ENCODE measurements at places on chromosomes 3 and 15.

GRCh38 chr15:43093026-43093425 is 12.8 kb downstream of the UBR1 start:
- DNase-seq, result no peak

GRCh38 chr3:115275896-115276295 is 128.8 kb upstream of the ZBTB20 start:
- no peak for DNase-seq

DNA sequence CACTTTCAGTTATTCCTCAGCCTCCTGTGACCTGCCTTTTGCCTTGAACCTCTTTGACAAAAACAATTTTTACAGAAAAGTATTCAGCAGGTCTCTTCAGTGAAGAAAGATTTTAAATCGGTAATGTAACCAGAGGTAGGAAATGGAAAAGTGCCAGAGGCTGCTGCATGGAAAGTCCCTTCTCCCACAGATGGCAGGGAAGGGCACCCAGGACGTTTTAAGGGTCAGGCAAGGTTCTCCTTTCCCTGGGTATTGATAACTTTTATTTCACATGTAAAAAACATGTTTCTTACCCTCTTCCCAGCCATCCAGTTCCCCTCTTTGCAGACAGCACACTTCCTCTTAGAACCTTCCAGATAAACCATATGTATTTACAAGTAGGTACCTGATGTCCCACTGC is 185.6 kb downstream of the OR4M2 start:
- no peak for DNase-seq

DNA sequence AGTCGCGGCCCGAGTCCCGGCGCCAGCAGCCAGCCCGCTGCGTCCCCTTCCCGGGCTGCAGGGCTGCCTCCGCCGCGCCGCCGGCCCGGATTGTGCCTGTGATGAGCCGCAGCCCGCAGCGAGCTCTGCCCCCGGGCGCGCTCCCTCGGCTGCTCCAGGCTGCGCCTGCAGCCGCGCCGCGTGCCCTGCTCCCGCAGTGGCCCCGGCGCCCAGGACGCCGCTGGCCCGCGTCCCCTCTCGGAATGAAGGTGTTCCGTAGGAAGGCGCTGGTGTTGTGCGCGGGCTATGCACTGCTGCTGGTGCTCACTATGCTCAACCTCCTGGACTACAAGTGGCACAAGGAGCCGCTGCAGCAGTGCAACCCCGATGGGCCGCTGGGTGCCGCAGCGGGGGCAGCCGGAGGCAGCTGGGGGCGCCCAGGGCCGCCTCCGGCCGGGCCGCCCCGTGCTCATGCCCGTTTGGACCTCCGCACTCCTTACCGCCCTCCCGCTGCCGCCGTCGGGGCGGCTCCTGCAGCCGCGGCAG is 1.2 kb downstream of the CHST2 start:
- DNase-seq, result no peak

DNA sequence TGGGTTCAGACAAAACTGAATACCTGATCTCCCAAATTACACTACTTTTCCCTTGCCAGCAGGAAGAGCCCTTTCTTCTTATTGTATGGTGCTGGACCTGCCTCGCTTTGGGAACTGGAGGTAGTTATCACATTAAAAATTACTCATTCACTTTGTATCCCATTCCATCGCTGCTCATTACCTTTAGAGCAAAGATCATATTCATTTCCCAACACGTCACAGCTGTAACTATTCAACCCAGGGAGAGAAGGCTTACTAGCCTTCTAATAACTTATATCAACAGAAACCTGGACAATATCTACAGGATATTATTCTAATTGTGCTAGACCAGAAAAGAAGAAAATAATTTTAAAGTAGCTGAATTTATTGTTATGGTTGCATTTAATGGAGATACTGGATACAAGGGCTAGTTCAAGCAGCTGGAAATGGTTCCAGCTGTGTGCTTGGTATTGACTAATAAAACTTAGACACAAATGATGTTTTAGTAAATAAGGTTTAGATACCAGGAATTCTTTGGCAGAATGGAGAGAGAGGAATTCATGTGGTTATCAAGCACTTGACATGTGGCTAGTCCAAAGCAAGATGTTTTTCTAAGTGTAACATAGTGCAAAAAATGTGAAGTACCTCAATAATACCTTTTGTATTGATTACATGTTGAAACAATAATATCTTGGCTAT is 656.3 kb downstream of the ROBO1 start:
- DNase-seq, result no peak

GRCh38 chr3:133256787-133257483 is 142.9 kb upstream of the BFSP2 start:
- DNase-seq, result peak; percentile 5

Data from HTR-8/SVneo (cell line).